ENCODE measurements at places on chromosomes 16 and 17.

GRCh38 chr17:30921544-30922196, at the start of gene ADAP2:
ADAP2 (plus strand) TSS chr17:30921945; CDS start chr17:30922015, 70 bp downstream.
- no peak for DNase-seq

- DNase-seq, result no peak
These were observed 11.7 kb downstream of the TMEM238L start for GRCh38 chr17:10792151-10792550.

DNA sequence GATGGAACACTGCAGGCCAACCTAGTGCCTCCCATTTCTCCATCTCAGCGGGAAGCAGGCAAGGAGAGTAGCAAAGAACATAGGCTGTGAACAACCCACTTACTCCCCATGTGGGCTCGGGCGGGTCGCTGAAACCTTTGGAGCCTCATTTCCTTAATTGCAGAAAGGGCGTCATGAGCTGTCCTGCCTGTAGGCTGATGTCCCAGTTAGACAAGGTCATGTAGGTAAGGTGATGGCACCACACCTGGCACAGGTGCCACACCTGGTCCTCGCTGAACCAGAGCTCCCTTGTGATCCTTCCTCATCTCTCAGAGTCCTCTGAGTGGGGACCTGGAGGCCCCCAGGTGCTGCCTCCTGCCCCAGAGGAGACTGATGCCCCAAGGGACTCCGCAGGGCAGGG, 22.9 kb downstream of the ABCC3 start:
- no peak for DNase-seq

GRCh38 chr17:31357839-31358394, 33.6 kb upstream of the RAB11FIP4 start:
- DNase-seq, result no peak

DNA sequence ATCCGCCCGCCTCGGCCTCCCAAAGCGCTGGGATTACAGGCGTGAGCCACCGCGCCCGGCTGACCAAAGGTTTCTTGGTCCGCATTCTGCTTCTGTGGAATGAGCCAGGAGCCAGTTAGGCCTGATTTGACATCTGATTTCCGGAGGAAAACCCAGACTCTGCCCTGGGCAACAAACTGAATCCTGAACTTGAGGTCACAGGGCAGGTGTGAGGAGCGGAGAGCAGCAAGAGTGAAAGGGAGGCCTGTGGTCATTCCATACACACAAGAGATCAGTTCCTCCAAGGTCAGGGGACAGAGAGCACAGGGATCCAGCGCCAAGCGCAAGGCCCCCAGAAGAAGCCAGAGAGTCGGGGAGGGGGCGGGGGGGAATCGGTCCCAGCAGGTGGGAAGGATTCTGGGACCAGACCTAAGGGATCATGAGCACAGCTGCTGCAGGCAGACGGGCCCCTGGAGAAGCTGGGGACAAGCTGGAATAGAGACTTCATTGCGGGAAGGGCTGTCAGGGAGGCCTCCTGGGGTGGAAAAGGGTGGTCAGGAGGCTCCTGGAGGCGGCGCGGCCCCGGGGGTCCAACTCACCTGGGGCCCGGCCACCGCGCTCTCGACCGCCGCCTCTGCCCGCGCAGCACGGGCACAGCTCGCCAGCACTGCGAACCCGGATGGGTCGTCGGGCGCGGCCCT, 436 bp downstream of the SHPK start:
- no peak for DNase-seq

GRCh38 chr16:5002699-5003143, 31.0 kb downstream of the NAGPA start:
- no peak for DNase-seq

- no peak for DNase-seq
These were observed 26.0 kb upstream of the CNEP1R1 start for GRCh38 chr16:49998991-49999390.

DNA sequence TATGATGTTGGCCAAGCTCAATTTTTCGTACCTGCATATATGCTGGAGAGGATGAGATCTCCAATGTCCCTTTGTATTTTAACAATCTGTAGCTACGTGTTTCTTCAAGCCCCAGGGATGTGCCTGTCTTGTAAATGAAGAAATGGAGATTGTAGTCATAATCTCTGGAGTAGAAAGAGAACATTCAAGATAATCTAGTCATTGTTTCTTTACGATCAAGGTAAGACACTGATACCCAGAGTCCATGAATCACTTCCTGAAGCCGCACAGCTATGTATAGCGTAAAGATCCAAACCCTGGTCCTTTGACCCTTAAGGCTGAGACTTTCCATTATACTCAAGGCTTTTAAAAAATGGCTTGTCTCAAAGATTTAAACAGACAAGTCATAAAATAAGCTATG, 205.5 kb downstream of the HS3ST3B1 start:
- no peak for DNase-seq

DNA sequence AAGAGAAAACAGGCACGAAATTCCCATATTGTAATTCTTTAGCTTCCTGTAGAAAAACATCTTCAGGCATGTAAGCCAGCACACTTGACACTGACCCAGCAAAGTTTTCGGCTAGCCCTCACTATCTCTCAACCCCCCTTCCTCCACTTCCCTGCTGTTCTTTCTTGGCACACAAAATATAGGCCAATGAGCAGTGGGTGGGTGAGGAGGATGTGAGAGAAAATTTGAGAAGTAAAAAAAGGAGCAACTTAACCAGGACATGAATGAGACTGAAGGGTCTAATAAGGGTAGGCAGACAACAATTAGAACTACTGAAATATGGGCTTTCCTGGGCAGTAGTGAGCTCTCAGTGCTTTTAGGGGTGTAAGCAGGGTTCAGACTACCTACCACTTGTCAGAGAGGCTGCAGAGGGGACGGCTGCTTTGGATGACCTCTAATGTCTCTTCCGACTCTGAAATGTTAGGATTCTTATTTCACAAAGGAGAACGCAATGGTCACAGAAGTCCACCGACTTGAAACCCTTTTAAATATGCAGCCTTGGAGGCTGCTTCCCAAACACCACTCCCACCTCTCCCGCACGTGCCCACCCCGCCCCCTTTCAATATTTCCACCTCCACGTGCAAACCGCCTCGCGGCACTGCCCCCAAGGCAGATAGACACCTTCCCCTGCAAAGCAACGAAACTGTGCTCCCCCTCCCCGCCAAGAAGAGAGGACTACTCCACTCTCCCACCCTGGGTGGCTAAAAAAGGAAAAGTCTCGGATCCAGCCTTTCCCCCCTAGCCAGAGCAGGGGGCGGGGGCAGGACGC, 889 bp downstream of the MBTD1 start:
- no peak for DNase-seq

- no peak for DNase-seq
These were observed 201.2 kb upstream of the NOG start for GRCh38 chr17:56392321-56392720.

- no peak for DNase-seq
These were observed 199.1 kb upstream of the C17orf78 start for GRCh38 chr17:37176723-37177122.

DNA sequence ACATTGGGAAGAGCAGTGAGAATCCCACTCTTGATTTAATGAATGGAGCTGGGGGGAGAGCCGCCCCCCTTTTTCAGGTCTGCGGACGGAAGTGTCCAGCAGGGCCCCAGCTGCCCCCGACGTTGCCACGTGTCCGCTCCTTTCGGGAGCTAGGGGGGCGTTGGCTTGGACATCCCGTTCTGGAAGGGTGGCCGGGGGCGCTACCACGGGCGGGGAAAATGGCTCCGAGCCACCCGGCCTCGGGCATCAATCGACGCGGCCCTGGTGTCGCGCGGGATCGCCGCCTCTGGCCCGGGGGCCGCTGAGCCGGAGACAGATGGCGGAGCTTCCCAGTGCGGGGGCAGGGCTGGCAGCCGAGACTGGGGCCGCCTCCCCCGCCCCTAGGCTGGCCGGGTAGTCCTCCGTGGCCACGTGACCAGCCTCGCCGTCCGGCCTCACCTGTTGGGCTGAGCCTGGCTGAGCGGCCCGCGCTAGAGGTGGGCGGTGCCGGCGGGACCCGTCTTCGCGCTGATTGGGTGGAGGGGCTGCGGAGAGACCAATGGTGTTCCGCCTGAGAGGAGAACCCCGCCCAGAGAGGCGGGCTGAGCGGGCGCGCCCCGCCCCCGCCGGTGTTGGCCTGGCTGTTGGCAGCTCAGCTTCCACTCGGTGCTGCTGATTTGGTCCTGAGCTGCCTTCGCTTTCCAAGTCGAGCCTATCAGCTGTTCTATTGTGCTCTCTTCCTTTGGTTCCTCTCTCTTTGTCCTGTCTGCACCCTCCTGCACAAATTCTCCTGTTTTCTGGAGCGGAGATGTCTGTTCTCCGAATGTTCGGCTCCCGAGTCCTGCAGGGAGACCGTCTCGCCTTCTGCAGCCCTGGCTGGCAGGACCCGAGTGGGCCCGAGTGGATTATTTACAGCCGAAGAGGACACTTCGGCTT, 8.3 kb downstream of the HS3ST3B1 start:
- peak; percentile 82 for DNase-seq

DNA sequence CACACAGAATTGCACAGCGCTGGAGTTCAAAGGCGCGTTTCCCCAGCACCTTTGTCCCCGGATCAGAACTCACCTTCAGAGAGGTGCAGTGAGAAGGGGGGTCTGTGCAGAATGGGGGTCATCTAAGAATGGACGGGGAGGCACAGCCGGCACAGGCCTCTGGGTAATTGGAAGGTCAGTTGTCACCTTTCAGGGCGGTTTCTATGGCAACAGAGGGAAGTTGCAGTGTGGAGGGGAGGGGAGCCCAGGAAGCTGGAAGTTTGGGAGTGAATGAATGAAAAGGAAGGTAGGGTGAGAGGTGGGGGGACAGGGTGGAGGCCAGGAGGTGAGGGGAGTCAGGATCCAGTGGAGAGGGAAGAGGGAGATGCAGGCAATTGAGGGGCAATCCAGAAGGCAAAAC, 12.4 kb upstream of the KCNG4 start:
- no peak for DNase-seq

- DNase-seq, result no peak
These were observed 161.4 kb upstream of the MPHOSPH6 start for GRCh38 chr16:82331397-82331796.

- DNase-seq, result no peak
These were observed 594 bp upstream of the ABCA6 start for GRCh38 chr17:69142175-69142802.

DNA sequence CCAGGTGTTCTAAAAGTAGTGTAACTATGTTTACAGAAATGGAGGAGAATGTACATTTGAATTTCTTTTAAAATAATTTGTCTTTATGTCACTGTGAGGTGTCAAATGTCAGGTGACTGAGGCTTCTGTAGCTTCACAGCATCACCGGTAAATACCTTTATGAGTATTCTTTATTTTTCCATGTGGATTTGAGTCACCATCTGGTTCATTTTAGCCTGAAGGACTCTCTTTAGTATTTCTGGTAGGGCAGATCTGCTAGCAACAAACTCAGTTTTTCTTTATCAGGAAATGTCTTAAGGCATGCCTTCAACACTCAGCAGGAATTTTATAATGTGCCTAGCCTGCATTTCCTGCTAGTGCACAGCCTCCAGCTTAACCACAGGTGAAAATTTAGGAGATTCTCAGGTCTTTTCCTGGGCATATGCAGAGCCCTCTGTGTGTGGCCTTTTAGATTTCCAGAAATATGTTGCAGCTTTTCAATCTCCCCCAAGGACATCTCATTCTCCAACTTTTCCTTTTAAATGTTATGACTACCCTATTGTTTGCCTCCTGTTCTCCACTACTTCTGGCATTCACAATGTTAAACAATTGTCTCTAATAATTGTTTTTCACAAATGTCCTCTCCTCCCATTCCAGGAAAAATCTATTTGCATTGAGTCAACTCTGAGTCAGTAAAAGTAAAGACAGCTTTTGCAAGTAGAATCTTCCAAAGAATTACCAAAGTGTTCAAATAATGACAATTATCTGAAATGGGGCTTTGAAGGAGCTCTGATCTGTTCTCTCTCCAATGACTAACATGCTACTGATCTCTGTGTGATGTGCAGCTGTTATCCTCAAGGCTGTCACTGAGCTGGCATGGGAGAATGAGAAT, 239.4 kb upstream of the CPHXL start:
- no peak for DNase-seq

DNA sequence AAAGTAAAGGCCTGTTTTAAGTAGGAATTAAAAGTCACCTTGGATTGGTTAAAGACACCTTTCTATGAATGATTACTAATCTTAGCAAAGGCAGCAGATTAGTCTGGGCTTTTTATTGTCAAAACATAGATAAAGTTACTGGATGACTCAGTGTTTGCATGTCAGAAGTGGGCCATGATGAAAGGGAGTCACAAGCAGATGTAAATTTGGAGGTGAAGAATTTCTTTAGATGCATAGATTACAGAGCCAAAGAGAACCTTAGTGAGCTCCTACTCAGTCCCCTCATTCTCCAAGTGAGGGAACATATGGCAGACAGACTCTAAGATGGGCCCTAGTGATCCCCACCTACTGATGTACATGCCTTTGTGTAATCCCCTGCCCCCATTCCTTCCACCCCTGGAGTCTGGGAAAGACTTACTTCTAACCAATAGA, 124.5 kb downstream of the HS3ST3A1 start:
- no peak for DNase-seq

- no peak for DNase-seq
These were observed 35.1 kb downstream of the MARF1 start for GRCh38 chr16:15607700-15608396.

GRCh38 chr17:57655553-57655952, 89.5 kb downstream of the CCDC182 start:
- no peak for DNase-seq

DNA sequence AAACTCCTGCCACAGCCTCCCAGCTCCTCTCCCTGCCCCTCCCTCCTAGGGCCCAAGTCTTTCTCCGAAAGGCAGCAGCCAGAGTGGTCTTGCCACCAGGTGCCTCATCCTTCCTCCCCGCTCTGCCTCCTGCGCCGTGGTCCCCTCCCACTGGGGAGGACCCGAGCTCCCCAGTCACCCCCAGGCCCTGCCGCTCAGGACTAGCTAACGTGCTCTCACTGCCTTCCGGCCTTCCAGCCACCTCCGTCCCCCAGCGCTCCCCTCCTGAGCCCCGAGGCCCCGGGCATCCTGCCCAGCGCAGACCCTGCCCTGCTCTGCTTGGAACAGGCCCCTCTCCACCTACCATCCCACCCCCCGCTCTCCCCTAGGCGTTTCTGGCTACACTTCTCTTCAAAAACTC, 19.4 kb upstream of the COL1A1 start:
- no peak for DNase-seq

DNA sequence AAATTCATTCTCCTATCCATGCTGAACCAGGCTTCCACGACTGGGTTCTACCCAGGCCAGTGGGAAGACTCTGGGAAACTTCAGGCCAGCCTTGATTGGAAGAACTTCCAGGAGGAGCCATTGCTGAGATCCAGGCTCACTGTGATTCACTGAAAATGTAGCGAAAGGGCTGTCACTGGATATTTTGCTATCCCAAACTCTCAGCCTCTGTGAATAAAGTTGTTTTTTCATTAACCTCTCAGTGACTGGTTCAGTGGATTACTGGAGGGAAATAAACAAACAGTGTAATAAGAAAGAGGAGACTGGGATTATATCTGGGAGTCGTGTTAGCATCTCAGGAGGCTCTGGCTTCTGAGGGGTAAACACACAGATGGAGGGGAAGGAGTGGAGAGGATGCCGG, 3.1 kb downstream of the FOXL1 start:
- DNase-seq, result no peak
